ENCODE measurements at places on chromosomes 16 and 17.

DNA sequence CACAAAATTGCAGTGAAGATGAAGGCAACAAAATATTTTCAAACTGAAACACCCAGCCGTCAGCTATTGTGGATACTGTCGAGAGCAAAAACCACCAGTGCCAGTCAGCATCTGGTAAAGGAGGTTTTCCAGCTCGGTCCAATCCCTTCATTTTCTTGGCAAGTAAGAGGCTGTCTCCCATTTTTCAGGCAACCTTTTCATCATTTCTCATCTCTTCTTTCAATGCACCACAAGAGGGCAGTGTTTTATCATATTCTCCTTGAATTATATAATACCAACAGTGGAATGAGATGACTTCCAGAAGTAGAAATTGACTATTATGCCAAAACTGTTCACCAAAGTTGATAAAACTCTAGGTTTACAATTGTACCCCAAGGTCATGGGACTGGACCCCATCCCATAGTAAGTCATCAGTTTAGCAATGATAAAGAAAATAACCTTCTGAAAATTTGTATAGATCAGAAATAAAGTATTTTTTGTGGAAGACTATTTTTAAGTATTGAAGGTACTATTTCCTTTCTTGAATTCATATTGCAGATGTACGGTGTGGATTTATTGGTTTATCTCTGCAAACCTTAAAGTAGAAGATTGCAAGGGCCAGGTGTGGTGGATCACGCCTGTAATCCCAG is 16.8 kb downstream of the NQO1 start:
- DNase-seq: no peak

- DNase-seq: no peak
Observed at GRCh38 chr17:73586921-73587602, 57.2 kb downstream of the SDK2 start.

GRCh38 chr17:50362661-50363060 is 10.3 kb downstream of the MRPL27 start:
- DNase-seq: no peak

DNA sequence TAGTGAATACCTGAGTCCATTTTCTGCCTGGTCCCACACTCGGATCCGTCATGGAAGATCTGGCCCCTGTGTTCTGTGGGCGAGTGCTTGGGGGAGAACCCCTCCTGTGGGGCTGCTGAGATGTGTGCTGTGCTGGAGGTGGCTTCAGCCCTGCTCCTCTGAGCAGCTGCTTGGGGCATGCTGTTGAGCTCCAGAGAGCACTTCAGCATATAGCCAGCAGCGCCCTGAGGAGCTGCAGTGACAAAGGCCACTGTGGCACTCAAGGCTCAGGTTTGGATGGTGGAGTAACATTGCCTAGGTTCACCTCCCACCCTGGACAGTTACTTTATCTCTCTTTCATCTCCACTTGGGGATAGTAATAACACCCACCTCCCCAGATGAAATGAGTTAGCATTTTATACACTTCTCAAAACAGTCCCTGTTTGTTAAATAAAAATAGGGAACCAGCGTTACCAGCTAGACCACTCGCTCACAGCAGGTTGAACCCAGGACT is 75.3 kb downstream of the KSR1 start:
- no peak for DNase-seq

DNA sequence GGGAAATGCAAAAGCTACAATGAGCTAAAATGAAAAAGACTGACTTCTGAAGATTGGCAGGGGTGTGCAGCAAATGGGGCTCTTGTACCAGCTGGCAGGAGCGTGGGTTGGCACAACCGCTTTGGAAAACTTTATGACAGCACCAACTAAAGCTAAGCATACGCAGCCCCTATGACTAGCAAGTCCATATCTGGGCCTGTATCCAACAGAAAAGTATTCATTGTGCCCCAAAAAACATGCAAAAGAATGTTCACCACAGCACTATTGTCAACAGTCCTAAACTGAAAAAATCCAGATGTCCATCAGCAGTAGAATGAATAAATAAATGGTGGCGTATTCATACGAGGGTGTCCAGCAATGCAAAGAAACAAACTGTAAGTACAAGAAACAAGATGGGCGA is 22.6 kb upstream of the ITGA3 start:
- DNase-seq: no peak

- no peak for DNase-seq
Observed at GRCh38 chr17:45579529-45580495, 89.3 kb upstream of the PLEKHM1 start.

- no peak for DNase-seq
Observed at GRCh38 chr17:53454337-53454736, 368.4 kb upstream of the KIF2B start.

- no peak for DNase-seq
Observed at GRCh38 chr16:88763502-88764053, 21.4 kb downstream of the PIEZO1 start.

DNA sequence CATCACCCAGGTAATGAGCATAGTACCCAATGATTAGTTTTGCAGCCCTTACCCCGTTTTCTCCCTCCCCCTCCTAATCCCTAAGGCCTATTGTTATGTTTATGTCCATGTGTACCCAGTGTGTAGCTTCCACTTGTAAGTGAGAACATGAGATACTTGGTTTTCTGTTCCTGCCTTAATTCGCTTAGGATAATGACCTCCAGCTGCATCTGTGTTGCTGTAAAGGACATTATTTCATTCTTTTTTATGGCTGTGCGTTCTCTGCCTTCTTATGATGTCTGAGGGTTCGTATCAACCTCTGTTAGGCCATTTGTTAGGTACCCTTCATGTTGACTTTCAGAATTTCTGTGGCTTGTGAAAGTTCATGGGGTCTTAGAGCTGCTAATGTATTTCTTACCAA is 31.0 kb downstream of the CTCF start:
- no peak for DNase-seq

DNA sequence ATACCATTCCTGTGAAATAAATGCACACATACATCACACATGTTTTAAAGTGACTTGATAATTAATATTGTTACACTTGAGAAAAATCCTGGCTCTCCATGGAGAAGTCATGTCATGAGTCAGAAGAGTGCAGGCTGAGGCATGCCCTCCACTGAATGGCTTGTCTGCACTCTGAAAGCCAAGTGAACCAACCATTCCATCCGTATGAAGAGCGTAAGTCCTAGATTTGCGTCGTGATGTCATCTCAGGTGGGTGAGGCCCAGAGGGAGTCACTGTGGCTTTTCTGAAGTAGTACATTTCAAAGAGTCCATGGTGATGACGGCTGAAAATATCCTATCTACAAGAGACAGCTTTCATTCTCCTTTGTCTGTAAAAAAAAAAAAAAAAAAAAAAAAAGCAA is 83.5 kb upstream of the IRX5 start:
- DNase-seq: no peak

GRCh38 chr17:4901648-4902344 is 1.1 kb downstream of the CHRNE start:
- peak; percentile 17 for DNase-seq

DNA sequence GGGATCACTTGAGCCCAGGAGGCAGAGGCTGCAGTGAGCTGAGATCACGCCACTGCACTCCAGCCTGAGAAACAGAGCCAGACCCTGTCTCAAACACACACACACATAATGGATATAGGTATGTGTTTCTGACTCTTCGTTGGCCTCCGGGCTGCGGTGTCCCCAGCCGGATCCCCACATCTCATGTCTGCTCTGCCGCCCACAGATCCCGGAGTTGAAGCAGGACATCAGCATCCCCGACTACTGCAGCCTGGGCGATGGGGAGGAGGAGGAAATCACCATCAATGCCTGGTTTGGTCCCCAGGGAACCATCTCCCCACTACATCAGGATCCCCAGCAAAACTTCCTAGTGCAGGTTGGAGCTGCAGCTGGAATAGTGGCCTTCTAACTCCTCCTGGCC is 15.4 kb downstream of the KDM8 start:
- no peak for DNase-seq

GRCh38 chr16:87628940-87629339 is 26.6 kb downstream of the JPH3 start:
- no peak for DNase-seq

DNA sequence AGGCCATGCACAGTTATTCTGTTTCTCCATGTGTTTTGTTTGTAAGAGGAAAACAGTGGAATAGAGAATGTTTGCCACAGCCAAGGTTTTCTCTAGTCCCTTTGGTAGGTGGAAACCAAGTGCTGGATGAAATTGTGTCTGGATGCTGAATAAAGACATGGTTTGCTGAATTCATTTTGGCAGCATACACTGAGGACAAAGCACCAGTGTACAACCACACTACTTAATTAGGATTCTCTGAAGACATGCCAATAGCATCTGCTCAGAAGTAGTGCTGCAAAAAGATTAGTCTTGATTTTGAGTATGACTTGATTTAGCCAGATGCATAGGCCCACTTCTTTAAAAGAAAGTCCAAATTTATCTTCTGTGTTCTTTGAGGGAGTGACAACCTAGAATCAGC is 230.5 kb upstream of the CACNG5 start:
- no peak for DNase-seq

DNA sequence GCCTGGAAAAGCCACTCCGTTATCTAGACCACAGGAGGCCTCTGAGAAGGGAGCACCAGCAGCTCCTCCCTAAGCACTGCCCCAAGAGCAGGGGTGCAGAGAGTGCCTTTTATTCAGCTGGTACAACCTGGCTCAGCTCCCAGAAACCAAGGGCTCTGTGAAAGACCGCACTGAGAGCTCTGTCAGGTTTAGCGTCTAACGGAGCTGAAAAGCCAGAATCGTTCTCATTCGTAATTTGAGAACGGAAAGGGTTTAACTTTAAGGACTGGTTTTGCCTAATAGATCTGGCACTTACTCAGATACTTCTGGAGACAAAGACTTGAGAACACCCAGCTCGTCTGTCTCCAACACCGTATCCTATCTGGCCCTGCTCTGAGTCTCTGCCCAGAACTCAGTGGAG is 13.5 kb downstream of the MPG start:
- DNase-seq: no peak

GRCh38 chr16:13109171-13109570 is 207.8 kb downstream of the SHISA9 start:
- DNase-seq: no peak

DNA sequence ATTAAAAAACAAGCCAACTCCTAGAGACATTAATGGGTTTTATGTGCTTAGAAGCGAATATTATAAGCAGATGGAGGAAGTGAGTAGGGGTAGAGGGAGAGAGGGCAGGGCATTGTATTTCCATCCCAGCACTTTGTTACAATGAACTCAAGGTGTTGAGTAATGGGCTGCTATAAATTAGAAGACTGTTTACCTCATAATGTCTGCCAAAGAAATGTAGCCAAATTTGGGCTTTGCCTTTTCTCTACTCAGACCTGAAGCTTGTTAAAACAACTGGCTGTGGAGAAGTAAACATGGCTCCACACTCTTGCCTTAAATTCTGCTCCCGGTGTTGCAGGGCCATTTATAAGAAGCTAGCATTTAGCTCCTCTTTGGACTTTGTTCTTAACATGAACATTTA is 134.7 kb downstream of the PMP22 start:
- no peak for DNase-seq

DNA sequence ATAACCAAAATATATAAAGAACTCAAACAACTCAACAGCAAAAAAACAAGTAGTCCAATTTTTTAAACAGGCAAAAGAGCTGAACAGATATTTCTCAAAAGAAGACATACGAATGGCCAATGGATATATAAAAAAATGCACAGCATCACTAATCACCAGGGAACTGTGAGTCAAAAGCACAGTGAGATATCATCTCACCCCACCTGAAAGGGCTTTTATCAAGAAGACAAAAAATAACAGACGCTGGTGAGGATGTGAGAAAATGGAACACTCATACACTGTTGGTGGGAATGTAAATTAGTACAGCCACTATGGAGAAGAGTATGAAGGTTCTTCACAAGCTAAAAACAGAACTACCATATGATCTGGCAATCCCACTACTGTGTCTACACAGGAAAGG is 7.4 kb downstream of the XYLT1 start:
- no peak for DNase-seq

GRCh38 chr17:80763293-80763867 is 218.7 kb downstream of the RPTOR start:
- no peak for DNase-seq

GRCh38 chr16:88995194-88995593 is 18.2 kb upstream of the CBFA2T3 start:
- DNase-seq: no peak

GRCh38 chr16:4206680-4207079 is 35.2 kb downstream of the SRL start:
- DNase-seq: no peak

DNA sequence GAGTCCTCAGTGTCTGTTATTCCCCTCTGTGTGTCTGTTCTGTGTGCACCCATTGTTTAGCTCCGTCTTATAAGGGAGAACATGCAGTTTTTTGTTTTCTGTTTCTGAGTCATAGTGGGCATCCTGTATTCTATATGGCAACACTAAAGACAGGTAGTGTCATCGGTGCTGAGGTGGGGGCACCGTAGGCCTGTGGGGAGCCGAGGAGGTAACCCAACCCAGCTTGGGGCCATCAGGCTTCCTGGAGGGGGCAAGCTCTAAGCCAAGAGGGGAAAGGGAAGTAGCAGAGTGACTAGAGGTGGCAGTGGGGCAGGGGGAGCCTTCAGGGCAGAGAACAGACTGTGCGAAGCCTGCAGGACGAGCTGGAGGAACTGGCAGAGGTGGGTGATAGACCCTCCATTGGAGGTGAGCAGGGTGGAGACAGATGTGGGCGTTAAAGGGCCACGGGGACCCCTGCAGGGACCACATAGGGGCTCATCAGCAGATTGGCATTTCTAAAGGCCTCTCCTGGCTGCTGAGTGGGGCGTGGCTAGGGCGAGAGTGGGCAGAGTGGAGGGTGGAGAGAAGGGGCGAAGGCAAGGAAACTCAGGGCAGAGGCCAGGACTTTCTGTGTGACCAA is 36.5 kb downstream of the CPNE2 start:
- peak; percentile 18 for DNase-seq

DNA sequence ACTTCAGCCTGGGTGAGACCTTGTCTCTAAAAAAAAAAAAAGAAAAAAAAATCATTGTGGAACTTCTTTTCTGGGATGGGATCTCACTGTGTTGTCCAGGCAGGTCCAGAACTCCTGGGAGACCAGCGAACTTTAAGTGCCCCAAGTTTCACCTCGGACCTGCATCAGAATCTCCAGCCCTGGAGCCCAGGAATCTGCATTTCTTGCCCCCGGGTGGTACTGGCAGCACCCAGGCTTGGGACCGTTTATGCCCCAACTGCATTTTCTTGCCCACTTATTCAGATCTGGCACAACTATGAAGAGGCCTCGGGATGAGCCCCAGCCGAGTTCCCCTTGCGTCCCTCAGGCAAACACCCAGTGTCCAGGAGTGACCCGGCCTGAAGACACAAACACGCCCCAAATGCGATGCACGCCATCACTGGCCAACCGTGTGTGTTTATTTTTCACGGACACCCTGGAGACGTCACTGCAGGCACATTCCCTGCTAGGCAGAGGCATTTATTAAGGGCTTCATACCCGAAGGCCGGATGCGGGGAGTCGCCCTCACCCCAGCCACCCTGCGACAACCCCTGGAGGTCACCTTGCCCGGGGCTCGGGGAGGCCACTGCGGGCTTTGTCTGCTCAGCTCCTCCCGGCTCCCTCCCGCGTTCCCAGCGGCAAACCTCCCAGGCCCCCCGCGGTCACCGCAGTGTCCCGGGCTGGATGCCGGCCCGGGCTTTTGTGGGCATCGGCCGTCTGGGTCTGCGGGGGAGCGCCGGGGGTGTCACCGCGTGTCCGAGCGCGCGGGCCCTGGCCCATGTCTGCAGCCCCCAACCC is 684 bp upstream of the SPIRE2 start:
- no peak for DNase-seq

- DNase-seq: no peak
Observed at GRCh38 chr16:23502466-23502865, 7.8 kb downstream of the GGA2 start.
